SJCRH30 (cell line): ENCODE measurements at places on chromosomes 4 and X. TPM values are rescaled to one million over a fixed set of nuclear protein-coding genes. Genes with fewer than 3 reads are reported as not detected.

The SEPSECS gene
- 7.3 and 7.6 TPM in 2 replicates for total RNA-seq

The XK gene
- not detected in 2 replicates for total RNA-seq

The GAGE1 gene
- not detected in 2 replicates for total RNA-seq

The TET2 gene
- 22.5 and 25.2 TPM in 2 replicates for total RNA-seq

The CAPN6 gene
- total RNA-seq = 123 and 126 TPM in 2 replicates

- no peaks in the 10 kb centered on the region for H3K27me3 ChIP-seq
- no peak overlapping the region for H3K4me3 ChIP-seq
- peaks cover 2% of the 10 kb centered on the region; the same call in 1 of the 2 replicates for H3K4me1 ChIP-seq
- H3K27ac ChIP-seq = no peak overlapping the region
Observed at GRCh38 chr4:119286377-119287002, 35.4 kb downstream of the FABP2 start.

GRCh38 chr4:124883632-124884031, 171.1 kb upstream of the ANKRD50 start:
- no peak overlapping the region for H3K27ac ChIP-seq
- no peaks in the 10 kb centered on the region for H3K27me3 ChIP-seq
- H3K4me3 ChIP-seq = no peak overlapping the region
- no peaks in the 10 kb centered on the region for H3K4me1 ChIP-seq
- no peak for DNase-seq
- no peaks in the 10 kb centered on the region for H3K36me3 ChIP-seq

GRCh38 chrX:6738518-6739470, 203.9 kb upstream of the VCX3A start:
- no peaks in the 10 kb centered on the region for H3K27me3 ChIP-seq
- no peak overlapping the region for H3K27ac ChIP-seq
- no peak overlapping the region for H3K4me3 ChIP-seq
- DNase-seq = no peak

GRCh38 chrX:119236623-119237561, 807 bp downstream of the PGRMC1 start:
- DNase-seq = peak; percentile 63
- H3K27me3 ChIP-seq = peaks cover 10% of the 10 kb centered on the region
- H3K4me3 ChIP-seq = peak overlapping the region; percentile 85
- H3K27ac ChIP-seq = peak overlapping the region; percentile 66

- H3K4me3 ChIP-seq = no peak overlapping the region
- 0 out of 2 replicates have a peak, but pooled peaks cover 4% of the 10 kb centered on the region for H3K36me3 ChIP-seq
- no peak for DNase-seq
- H3K27me3 ChIP-seq = no peaks in the 10 kb centered on the region
- no peak overlapping the region for H3K27ac ChIP-seq
Observed at GRCh38 chrX:73577361-73577760, 14.4 kb downstream of the CHIC1 start.

GRCh38 chr4:54819034-54819433, 161.3 kb downstream of the KIT start:
- no peak for DNase-seq
- no peaks in the 10 kb centered on the region for H3K27me3 ChIP-seq
- H3K4me1 ChIP-seq = no peaks in the 10 kb centered on the region
- H3K4me3 ChIP-seq = no peak overlapping the region

DNA sequence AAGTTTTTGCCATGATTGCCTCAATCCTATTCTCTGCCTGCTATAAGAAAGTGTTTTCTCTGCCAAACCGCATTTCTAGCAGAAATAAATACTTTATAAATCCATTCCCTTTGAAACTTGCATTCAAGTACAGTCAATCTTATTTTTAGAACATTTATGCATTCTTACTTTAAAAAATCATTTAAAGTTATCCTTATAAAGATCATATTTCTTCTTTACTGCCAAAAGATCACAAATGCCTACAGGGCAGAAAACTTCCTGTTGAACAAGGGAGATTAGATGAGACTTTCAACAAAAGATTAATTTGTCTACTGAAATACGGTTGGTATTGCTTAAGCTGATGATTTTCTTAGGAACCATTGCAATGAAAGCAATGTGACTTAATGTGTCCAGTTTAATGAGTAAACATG, 207.2 kb upstream of the SLIT2 start:
- no peak overlapping the region for H3K27ac ChIP-seq
- no peak overlapping the region for H3K4me3 ChIP-seq
- no peaks in the 10 kb centered on the region for H3K36me3 ChIP-seq
- H3K4me1 ChIP-seq = no peaks in the 10 kb centered on the region
- H3K27me3 ChIP-seq = no peaks in the 10 kb centered on the region
- peak; percentile 8 for DNase-seq

DNA sequence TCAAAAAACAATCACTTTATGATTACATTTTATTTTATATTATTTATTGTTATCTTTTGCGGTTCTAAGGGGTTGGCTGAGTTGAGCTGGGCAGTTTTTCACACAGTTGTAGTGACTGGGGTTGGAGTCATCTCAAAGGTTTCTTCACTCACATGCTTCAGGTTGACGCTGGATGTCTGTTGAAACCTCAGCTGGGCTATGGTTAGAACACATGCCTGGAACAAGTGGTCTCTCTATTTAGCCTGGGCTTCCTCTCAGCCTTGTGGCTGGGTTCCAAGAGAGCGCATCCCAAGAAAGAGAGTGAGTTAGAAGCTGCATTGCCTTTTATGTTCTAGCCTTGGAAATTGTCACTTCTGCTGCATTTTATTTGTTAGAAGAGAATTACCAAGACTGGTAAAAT, 87.4 kb downstream of the CBLL2 start:
- no peaks in the 10 kb centered on the region for H3K27me3 ChIP-seq
- DNase-seq = no peak
- H3K4me1 ChIP-seq = no peaks in the 10 kb centered on the region
- H3K36me3 ChIP-seq = no peaks in the 10 kb centered on the region

DNA sequence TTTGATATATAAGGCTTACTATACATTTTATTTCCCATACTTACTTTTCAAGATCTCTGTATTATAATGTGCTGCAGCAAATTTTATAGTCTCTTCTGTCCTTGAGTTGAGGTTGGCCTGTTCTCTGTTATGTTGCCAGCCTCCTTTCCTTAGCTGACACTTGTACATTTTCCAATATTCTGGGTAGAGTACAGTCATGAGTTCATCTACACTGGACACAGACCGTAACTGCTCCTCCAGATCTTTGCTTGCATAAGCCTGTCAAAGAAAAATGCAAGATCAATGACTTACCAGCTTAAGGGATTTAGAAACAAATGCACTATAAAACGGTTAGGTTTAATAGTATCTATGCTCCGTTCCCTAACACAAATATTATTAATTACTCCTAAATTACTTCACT, 63.2 kb downstream of the VEGFC start:
- no peak overlapping the region for H3K4me3 ChIP-seq
- no peaks in the 10 kb centered on the region for H3K36me3 ChIP-seq
- no peaks in the 10 kb centered on the region for H3K4me1 ChIP-seq

DNA sequence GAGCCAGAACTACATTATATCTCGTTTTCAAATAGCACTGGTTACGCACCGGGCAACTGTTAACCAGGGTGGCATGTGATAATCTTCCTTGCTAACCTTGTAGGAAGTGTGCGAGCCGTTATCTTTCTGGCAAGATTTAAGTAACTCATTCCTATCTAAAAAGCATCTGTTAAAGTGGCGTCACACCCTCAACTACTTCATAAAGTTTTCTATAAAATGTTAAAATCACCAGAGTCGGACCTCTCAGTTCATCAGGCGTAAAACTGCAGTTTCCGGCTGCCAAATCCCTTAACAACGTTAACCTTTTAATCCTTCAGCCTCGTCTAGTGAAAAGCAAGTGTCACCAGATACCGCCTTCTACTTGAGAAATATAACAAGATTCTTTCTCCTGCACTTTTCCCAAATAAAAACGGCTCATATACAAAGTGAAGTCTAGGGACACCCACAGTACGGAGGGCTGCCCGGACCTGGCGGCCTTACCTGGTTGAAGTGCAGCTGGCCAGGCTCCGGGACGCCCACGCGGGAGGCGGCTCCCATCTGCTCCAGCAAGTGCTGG, 1.2 kb downstream of the SLC39A8 start:
- no peaks in the 10 kb centered on the region for H3K27me3 ChIP-seq
- H3K36me3 ChIP-seq = no peaks in the 10 kb centered on the region
- H3K4me3 ChIP-seq = no peak overlapping the region
- peaks cover 15% of the 10 kb centered on the region for H3K4me1 ChIP-seq
- DNase-seq = no peak
- H3K27ac ChIP-seq = no peak overlapping the region

GRCh38 chr4:155539746-155540145, 126.9 kb upstream of the GUCY1A1 start:
- H3K4me3 ChIP-seq = no peak overlapping the region
- H3K27ac ChIP-seq = no peak overlapping the region
- no peak for DNase-seq
- H3K27me3 ChIP-seq = no peaks in the 10 kb centered on the region
- H3K36me3 ChIP-seq = no peaks in the 10 kb centered on the region
- H3K4me1 ChIP-seq = peaks cover 3% of the 10 kb centered on the region; the same call in 1 of the 2 replicates

GRCh38 chr4:78937837-78938236, 1.4 kb downstream of the PAQR3 start:
- peaks cover 8% of the 10 kb centered on the region for H3K4me1 ChIP-seq
- H3K27me3 ChIP-seq = no peaks in the 10 kb centered on the region
- DNase-seq = no peak
- peaks cover 9% of the 10 kb centered on the region; the same call in 1 of the 2 replicates for H3K36me3 ChIP-seq
- H3K4me3 ChIP-seq = peak overlapping the region; percentile 88
- H3K27ac ChIP-seq = no peak overlapping the region

- H3K27ac ChIP-seq = no peak overlapping the region
- H3K4me3 ChIP-seq = no peak overlapping the region
- H3K4me1 ChIP-seq = peaks cover 2% of the 10 kb centered on the region; the same call in 1 of the 2 replicates
- H3K27me3 ChIP-seq = no peaks in the 10 kb centered on the region
- DNase-seq = no peak
- H3K36me3 ChIP-seq = no peaks in the 10 kb centered on the region
Observed at GRCh38 chr4:26127851-26128337, 192.9 kb upstream of the RBPJ start.

DNA sequence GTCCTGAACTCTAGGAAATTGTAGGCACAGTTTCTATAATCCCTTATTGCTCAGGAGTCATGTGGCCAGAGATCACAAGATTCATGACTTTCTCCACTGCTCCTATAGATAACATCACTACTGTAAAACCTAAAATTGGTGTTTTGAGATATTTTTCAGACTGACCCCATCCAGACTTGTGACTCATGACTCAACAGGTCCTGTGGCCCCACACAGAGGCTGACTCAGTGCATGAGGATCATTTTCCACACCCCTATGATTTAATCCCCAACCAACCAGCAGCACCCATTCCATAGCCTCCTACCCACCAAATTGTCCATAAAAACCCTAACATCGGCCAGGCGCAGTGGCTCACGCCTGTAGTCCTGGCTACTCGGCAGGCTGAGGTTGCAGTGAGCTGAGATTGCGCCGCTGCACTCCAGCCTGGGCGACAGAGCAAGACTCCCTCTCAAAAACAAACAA, 13.2 kb upstream of the XIAP start:
- no peaks in the 10 kb centered on the region for H3K36me3 ChIP-seq
- no peak overlapping the region for H3K27ac ChIP-seq
- H3K4me1 ChIP-seq = no peaks in the 10 kb centered on the region
- H3K27me3 ChIP-seq = no peaks in the 10 kb centered on the region
- H3K4me3 ChIP-seq = no peak overlapping the region

DNA sequence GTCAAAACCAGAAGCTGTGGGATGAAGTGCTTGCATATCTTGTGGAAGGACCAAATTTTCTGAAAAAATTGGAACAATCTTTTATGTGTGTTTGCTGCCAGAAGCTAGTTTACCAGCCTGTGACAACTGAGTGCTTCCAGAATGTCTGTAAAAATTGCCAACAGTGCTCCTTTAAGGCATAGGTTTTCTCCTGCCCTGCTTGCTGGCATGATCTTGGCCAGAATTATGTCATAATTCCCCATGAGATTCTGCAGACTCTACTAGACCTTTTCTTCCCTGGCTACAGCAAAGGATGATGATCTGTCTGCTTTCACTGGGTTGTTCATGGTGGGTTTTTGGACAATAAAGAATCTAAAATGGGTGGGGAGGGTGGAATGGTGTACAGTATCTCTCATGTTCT, 196.3 kb upstream of the ZCCHC13 start:
- DNase-seq = no peak
- no peak overlapping the region for H3K27ac ChIP-seq
- no peaks in the 10 kb centered on the region for H3K36me3 ChIP-seq
- H3K4me1 ChIP-seq = no peaks in the 10 kb centered on the region
- no peak overlapping the region for H3K4me3 ChIP-seq

DNA sequence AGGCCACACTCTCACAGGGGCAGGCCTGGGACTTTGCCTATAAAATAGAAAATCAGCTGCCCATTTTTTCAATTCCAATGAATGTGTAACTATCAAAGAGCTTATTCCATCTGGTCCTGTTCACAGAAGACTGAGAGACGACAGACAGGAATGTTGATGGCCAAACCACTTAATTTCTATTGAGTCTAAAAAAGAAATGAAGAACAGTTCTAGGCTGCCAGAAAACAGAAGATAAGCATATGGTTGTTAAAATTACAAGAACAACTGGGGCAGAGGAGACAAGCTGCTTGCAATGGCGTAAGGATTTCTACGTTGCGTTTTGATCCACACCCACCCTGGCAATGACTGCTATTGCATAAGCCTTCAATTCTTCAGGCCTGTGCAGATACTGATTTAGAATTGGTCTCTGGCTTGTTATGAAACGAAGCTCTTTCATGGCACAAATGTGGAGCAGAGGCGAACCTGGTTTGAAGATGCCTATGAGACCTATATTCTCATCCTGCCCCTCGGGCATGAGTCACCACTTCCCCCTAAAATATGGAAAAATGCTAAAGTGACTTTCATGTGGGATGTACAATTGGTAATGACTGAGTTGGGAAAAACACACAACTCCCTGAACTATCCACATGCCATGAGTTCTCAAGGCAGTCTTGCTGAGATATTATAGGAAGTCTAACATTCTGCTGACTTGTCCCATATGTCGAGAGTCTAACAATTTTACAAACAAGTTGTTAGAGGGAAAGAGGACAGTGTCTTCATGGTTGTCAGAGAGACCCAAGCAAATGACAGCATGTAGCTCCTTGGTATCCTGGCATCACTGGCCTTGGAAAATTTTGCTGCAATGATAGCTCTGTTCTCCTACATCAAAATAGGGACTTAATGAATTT, 37.9 kb upstream of the SORBS2 start:
- H3K36me3 ChIP-seq = no peaks in the 10 kb centered on the region
- H3K27ac ChIP-seq = no peak overlapping the region
- H3K4me1 ChIP-seq = peaks cover 4% of the 10 kb centered on the region
- DNase-seq = no peak
- no peak overlapping the region for H3K4me3 ChIP-seq

GRCh38 chr4:177064729-177065394, 244.8 kb upstream of the NEIL3 start:
- peak; percentile 49 for DNase-seq
- H3K27me3 ChIP-seq = no peaks in the 10 kb centered on the region
- H3K27ac ChIP-seq = no peak overlapping the region
- H3K4me1 ChIP-seq = 0 out of 2 replicates have a peak, but pooled peaks cover 4% of the 10 kb centered on the region

DNA sequence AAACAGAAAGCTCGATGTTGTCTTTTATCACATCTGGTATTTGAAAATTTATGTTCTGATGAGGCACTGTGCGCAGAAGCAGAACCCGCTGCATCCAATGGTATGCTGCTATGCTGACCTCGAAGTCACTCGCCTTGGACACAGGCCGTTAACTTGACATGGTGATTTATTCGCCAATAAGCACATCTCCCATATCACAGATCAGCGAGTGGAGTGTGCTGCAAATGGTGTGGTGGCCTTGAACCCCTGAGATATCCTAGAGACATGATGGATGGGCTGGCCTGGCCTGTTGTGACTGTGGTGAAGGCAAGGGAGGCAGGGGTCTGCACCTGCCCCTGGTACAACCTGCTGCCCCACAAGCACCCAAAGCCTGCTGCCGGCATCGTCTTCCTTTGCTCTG, 175.4 kb upstream of the FRG1 start:
- H3K4me1 ChIP-seq = no peaks in the 10 kb centered on the region
- no peak overlapping the region for H3K4me3 ChIP-seq
- no peak for DNase-seq
- H3K27ac ChIP-seq = no peak overlapping the region
- no peaks in the 10 kb centered on the region for H3K36me3 ChIP-seq

- DNase-seq = no peak
- H3K27me3 ChIP-seq = no peaks in the 10 kb centered on the region
- no peak overlapping the region for H3K4me3 ChIP-seq
- H3K36me3 ChIP-seq = no peaks in the 10 kb centered on the region
Observed at GRCh38 chr4:59094505-59094904, 1984.3 kb upstream of the IGFBP7 start.
